NCI-H2107 (cell line): ENCODE measurements at places on chromosomes 7 and 10.

GRCh38 chr10:114749510-114749909, 72.1 kb upstream of the FHIP2A start:
- no peak for DNase-seq

DNA sequence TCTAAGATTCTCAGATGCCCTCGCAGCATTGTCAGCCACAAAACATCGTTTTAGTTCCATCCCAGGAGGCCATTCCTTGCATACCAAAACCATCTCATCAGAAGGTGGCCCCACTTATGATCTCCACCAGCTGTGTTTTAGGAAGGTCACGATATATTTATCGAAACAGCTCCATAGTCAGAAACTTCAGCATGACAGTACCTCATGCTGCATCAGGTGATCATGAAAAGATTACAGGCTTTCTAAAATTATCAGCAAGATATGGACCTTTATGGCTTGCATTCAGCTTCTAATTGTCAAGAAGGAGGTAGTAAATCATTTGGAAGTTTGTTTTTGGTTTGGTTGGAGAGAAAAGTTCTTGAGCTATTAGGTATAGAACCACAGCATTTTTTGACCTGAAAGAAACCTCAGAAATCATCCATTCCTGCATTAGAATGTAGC, 20.0 kb downstream of the JAZF1 start:
- no peak for DNase-seq

- DNase-seq, result no peak
These were observed 21.9 kb downstream of the ARID5B start for GRCh38 chr10:61923210-61923949.

GRCh38 chr10:75619635-75620034, 188.2 kb downstream of the LRMDA start:
- no peak for DNase-seq

DNA sequence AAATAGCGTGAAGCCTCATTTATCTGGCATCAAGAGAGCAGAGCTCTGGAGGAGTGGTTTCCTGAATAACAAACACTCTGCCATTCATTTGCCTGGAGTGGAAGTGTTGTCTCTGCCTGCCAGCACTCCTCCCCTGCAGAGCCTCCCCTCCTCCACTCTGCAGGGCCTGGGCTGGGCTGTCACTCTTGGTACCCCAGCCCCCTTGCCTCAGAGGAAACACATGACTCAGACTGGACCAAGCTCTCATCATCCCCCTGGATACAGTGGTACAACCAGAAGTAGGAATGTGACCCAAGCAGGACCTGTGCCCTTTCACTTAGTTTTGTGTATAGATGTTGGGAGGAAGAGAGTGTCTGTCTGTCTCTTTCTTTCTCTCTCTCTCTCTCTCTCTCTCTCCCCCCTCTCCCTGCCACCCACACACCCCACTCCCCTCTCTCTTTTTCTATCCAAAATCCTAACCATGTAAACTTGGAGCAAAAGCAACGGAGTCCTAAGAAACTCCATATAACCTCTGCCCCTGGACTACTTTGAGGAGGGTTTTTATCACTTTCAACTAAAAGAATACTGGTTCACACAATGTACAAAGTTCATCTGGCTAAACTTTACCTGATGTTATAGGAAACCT, 43.9 kb downstream of the DOCK4 start:
- DNase-seq, result no peak

GRCh38 chr10:52956461-52956860, 183.9 kb upstream of the MBL2 start:
- DNase-seq, result no peak

GRCh38 chr10:79179164-79179956, 110.6 kb downstream of the ZMIZ1 start:
- no peak for DNase-seq

DNA sequence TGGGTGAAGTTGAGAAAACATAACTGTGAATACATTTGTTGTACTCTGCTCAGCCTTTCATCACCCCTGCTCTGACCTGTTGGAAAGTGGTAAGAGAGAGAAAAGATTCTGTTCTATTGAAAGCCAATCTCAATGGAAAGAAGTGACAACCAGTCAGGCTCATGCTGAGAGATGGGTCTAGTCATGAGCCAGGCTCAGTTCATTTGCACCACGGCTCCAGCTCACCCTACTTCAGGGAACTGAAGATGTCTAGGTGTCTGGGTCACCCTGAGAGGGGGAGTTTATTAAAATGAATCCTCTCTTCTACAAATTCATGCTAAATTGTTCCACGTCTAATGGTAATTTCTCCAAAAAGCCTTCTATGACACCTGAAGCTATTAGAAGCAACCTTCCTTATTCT, 12.1 kb upstream of the FAS start:
- no peak for DNase-seq

DNA sequence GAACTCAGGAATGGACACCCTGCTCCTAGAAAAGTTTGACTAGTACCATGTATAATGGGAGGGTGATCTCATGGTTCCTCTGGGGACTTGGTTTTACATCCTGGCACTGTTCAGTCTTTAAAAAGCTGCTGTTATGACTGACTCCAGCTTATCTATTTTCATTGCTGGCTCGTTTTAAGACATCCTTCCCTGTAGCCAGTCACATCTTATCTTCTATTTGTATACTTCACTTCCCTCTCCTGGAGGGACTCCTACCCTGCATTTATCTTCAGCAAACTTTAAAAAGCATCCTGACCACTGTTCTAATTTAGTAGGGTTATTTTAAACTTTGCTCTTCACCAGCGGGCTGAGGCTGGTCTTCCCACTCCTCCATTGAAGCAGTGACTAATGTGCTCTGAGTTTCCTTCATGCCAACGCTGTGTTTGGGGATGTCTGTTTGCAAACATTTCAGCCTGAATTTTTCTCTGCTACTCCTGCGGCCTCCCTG, 72.9 kb upstream of the ARMC3 start:
- no peak for DNase-seq

DNA sequence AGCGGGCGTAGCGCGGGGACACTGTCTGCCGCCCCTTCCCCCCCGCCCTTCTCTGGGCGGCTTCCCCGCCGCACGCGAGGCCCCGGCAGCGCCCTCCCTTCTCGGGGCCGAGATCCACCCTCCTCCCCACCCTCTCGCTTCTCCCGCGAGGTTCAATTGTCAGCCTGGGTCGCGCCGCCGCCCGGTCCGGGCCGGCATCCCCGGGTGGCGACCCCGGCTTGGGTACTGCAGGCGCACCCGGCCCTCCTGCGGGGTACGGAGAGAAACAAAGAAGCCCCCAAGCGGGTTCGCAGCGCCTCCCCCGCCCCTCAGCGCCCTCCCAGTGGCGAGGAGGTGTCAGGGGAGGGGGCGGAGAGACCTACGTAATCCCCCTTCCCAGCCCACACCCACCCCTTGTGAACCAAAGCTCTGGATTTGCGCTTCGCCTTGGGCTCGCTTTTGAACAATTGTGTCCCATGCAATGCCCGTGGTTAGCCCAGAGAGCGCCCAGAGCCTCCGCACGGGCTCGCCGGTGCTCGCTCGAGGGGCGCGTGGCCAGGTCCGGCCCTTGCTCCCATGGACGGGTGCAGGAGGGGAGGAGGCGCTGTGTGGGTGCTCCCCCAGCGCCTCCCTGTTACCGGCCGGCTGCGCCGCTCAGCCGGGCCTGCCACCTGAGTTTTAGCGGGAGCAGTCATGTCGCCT, 634 bp downstream of the HECW1 start:
- DNase-seq, result no peak

DNA sequence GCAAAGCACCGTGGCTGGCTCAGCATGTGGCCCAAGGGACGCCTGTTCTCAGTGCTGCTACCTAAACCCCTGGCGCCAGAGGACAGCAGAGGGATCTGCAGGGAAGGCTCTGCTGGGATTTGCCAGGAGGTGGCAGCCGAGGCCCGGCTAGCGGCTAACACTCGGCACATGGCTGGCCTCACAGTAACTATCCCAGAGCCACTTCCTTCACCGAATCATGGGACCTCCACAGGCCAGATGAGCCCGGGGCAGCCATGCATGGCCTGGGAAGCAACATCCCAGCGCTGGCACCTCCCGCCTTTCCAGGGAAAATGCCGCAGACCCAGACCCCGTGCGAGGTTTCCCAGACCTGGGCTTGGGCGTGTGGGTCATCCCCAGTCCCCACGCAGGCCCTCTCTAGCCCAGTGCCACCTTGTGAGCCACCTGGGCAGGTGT, 36.4 kb downstream of the DPYSL4 start:
- DNase-seq, result peak; percentile 22

DNA sequence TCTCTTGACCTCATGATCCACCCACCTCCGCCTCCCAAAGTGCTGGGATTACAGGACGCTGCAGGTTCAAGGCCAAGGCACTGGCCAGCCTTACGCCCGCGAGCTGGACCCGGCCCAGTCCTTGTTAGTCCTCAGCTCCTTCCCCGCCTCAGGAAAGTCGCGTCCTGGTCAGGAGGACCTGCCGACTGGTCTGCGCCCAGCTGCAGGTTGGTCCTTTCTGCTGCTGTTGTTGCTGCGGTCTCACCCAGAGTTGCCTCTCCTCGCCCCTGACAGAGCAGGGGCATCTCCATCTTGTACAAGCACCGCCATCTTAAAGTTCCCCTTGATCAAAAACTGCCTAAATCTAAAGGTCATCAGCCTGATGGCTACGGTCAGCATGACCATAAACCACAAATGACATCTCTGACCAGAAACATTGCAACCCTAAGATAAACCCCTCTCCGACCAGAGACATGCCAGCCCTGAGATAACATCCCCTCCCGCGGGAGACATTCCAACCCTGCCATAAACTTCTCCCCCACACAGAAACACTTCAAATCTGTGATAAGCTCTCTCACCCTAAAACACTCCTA, 13.9 kb upstream of the BMS1 start:
- no peak for DNase-seq

DNA sequence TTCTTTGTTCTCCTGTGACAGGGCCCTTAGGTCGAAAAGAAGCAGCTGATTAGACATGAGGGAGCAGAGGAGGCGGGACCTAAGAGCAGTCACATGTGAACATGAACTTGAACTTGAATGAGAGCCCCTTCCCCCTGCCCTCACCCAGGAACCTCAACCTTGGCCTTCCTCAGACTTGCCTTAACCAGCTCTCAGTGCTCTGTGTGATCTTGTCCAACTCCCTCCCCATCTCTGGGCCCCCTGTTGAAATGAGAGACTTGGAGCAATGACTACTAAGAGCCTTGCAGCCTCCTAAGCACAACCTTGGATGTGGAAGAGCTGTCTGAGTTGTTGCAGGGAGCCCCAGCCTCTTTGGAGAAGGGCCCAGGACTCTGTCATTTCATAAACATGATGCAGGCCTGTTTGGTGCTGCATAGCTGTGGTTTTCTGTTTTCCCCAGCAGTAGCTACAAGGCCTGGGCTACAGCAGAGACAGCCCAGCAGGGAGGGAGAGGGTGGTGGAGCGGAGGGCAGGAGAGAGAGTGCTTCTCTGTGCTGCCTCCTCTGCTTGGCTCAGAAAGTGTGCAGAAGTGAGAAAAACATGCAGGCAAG, 123.9 kb upstream of the ZMIZ1 start:
- DNase-seq, result no peak

- DNase-seq, result no peak
These were observed 285.4 kb downstream of the SNX13 start for GRCh38 chr7:17654940-17655339.

DNA sequence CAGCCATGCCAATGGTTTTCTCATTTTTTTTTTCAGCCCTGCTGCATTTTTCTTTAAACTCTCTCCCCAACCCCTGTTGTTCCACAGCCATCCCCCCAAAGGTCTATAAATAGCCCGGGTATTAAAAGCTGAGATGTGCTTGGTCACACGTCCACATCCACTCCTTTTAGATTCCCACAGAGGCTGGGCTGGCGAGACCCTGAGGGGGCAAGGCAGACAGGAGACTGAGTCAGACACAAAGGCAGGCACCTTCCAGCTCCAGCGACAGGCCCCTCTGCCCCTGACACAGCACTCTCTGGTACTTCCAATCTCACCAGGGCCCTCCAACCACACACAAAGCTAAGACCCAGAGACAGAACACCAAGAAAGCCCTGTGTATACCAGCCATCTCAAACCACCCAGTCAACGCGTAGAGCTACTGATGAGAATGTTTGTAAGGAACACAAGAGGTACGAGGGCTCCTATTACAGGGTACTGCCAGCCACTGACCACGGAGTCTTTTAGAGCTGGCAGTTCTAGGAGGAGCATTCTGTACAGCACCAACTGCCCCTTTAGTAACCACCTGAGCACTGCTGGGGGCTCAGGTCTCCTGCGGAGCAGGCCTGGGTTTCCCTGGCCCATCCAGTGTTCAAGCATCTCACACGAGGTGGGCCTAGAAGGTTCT, 64.2 kb upstream of the DDC start:
- DNase-seq, result no peak

- no peak for DNase-seq
These were observed 86.1 kb upstream of the NPY start for GRCh38 chr7:24197852-24198251.

- no peak for DNase-seq
These were observed 42.2 kb downstream of the MINDY4 start for GRCh38 chr7:30813466-30813865.
